ENCODE measurements at places on chromosomes 11 and 22. TPM values are rescaled to one million over a fixed set of nuclear protein-coding genes. Genes with fewer than 3 reads are reported as not detected.
A peak's percentile ranks its signal among the peaks of the same experiment; 100 is the strongest.

Gene DEPDC7
- 10.5 TPM for total RNA-seq

Gene RFPL2
- not detected for total RNA-seq

Gene PRDM11
- 2.4 TPM for total RNA-seq

Gene POU2F3
- total RNA-seq = not detected

DNA sequence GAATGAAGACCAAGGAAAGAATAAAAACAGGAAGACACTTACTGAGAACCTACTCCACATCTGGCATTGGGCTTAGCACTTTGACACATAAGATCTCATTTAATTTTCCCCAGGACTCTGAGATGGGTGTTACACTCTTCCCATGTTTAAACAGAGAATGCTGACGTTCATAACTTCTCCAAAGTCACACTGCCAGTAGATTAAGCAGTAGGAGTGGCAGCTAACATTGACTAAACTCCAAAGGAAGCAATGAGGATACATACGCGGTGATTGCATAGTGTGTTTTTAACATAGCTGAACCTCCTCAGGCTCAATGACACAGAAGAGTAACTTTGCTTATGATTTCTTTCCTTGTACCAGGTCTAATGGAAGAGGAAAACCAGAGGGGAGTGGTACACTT is 14.5 kb upstream of the OR10V1 start:
- DNase-seq = no peak

DNA sequence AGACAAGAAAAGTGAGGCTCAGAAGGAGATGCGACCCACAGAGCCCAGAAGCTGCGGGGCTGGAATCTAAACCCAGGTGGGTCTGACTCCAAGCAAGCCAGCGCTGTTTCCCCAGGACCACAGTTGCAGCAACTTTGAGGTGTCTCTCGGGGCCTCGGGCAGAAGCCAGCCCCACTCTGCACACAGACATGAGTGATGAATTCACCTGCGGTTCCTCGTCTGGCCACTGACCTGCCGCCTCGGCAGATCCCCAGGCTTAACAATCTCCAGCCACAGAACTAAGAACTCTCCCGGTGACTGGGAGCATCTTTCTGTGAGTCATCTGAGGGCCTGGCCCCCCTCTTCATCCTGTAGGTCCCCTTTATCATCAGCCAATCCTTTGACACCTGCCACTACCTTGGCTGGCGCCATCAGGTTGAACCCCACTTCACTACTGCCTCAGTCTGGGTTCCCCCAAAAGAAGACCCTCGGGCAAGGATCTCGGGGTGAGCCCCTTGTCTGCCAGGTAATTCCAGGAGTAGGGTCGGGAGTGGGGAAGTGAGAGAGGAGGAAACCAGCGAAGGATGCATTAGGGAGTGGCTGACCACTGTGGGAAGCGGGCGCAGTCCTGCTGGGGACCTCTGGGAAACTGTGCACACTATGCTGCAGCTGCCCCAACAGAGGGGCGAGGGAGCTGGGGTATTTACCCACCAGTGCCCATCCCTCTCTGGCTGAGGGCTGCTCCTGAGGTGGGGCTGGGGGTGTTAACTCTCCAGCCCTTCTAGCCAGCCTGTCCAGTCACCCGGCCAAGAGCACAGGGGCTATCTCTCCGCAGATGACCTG is 33.0 kb upstream of the MN1 start:
- no peak for DNase-seq

GRCh38 chr11:76686261-76687079 is 15.9 kb upstream of the LRRC32 start:
- no peak for DNase-seq

- DNase-seq = no peak
Observed at GRCh38 chr22:36177160-36177559, 16.6 kb upstream of the APOL3 start.

GRCh38 chr11:120386774-120387371 is 50.7 kb downstream of the ARHGEF12 start:
- DNase-seq = no peak

- no peak for DNase-seq
Observed at GRCh38 chr22:35997438-35997837, 31.2 kb downstream of the RBFOX2 start.

DNA sequence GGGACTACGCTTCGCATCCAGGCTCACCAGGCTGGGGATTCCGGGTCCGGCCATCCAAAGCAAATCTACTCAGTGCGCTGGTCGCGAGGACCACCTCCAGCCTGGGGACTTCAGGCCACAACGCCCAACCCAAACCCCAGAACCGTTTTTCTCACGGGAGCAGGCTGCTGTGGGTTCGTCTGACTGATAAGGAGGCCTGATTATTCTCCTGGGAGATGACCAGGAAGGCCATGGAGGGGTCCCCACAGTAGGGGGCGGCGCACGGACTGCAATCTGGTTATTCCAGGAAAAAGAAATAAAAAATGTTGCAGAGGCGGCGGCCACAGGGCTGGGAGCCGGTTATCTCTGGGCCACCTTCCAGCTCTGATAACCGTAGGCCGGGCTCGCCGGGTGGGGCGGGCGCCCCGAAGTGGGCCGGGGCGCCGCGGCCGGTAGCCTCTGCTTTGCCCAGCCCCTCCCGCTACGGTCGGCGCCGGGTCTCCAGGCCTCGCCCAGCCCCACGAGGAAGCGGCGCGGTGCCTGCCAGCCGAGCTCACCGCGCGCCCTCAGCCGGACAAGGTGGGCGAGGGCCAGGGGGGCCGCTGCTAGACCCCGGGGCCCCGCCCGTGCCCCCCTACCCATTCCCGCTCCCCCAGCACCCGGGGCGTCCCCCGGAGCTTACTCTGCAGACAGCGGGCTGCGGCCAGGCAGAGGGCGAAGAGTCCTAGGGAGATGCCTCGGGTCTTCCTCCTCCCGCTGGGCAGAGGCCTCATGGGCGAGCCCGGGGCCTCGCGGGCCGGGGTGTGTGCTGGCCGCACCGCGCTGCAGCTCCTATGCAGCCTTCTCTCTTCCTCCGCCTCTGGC is 446 bp downstream of the VSTM5 start:
- peak; percentile 22 for DNase-seq
